ENCODE measurements at places on chromosomes 2 and 18.

DNA sequence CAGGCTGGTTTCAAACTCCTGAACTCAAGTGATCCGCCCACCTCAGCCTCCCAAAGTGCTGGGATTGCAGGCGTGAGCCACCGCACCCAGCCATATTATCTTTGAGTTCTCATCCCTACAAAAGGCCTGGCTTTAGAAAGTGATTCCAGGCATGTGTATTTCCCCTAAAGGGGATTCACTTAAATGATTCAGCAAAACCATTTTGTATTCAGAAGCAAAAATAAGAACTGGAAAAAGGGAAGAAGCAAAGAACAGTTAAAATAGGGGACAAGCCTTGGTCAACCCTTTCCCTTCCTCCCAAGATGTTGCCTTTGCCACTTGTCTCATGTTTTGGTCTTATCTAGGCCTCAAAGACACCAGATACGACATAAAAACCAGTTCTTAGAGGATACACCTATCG is 10.5 kb downstream of the TM4SF20 start:
- DNase-seq: no peak

DNA sequence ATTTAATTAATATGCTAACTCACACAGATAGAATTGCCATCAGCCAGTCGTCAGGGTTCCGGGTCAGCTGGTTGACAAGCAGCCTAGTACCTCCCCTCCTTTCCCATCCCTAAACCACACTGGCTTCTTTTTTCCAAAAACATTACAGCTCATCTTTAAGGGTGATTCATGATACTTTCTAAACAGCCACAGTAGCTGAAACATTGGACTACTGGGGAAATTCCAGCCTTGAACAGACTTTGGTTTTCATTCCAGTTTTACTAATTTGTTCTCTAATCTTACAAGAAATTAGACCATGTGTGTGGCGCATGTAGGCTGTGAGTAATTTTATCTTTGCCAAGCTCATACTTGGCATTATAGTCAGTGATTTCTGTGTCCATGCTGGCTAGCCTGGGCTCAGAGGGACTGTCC is 110.8 kb downstream of the FMNL2 start:
- peak; percentile 1 for DNase-seq

- no peak for DNase-seq
These were observed 45.4 kb downstream of the CHN1 start for GRCh38 chr2:174959787-174960186.

- peak; percentile 60 for DNase-seq
These were observed 20.0 kb upstream of the PTPN2 start for GRCh38 chr18:12904012-12904516.

GRCh38 chr2:23050388-23050787 is 334.6 kb upstream of the KLHL29 start:
- no peak for DNase-seq

GRCh38 chr18:34957864-34958259 is 83.4 kb upstream of the MAPRE2 start:
- DNase-seq: no peak

GRCh38 chr2:3703236-3703756 is at the start of gene DCDC2C:
DCDC2C (plus strand) TSS chr2:3703575; CDS start chr2:3703752, 177 bp downstream.
- DNase-seq: no peak

- no peak for DNase-seq
These were observed 84.5 kb downstream of the ANKRD12 start for GRCh38 chr18:9221040-9221439.
